ENCODE measurements at places on chromosomes 3 and 15.

GRCh38 chr15:38475361-38475760 is 21.4 kb downstream of the FAM98B start:
- DNase-seq: no peak

DNA sequence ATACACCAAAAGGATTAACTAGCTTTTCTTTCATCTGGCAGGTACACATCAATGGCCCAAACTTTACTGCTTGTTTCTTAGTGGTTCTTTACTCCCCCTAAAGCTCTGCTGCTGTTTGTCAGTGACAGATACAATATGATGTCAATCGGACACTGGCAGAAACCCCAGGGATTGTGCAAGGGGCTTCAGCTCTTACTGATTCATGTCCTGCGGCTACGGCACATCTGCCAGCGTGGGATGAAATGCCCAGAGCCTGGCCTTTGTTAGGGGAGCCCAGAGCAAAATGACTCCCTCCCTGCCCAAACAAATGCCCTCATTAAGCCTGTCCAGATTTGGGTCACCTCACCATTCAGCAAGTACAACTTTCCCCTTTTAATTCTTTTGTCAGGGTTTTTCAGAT is 28.3 kb downstream of the SRP14 start:
- DNase-seq: no peak

DNA sequence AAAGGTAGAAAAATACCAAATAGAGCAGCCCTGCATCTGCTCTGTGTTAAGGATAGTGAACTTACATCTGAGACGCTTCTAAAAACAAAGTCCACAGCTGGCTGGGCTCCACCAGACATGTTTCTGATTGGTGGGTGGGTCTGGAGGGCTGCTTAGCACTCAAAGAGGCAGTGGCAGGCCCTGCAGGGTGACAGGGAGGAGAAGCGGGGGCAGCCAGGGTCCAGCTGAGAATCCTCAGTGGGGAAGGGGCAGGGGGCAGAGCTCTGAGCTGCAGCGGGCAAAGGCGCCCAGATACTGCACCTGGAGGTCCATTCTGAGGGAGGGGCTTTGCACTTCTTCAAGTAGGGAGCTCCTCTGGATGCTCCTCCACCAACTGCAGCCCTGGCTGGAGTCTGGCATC is 28.1 kb downstream of the PRR23E start:
- DNase-seq: no peak

DNA sequence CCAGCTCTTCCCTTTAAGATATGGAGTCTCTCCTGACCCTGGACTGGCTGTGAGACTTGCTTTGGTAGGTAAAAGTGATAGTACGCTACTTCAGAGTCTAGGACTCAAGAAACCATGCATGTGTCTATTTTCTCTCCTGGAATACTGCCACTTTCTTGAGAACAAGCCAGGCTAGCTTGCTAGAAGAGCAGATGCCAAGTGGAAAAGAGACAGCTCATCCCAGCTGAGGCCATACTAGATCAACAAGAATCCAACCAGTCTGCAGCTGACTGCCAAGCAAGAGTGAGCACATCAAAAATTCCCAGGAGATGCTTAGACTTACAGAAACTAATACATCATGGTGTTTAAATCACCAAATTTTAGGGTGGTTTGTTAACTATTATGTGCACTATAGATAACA is 208.3 kb upstream of the RBMS3 start:
- DNase-seq: no peak
